ENCODE measurements at places on chromosomes 5 and 9.

- DNase-seq, result no peak
Observed at GRCh38 chr5:123871373-123871772, 359.4 kb downstream of the CSNK1G3 start.

GRCh38 chr5:143133721-143134120, 269.8 kb downstream of the NR3C1 start:
- no peak for DNase-seq

- no peak for DNase-seq
Observed at GRCh38 chr5:37034955-37035354, 158.4 kb downstream of the NIPBL start.

- no peak for DNase-seq
Observed at GRCh38 chr9:107425101-107426025, 64.2 kb downstream of the KLF4 start.

DNA sequence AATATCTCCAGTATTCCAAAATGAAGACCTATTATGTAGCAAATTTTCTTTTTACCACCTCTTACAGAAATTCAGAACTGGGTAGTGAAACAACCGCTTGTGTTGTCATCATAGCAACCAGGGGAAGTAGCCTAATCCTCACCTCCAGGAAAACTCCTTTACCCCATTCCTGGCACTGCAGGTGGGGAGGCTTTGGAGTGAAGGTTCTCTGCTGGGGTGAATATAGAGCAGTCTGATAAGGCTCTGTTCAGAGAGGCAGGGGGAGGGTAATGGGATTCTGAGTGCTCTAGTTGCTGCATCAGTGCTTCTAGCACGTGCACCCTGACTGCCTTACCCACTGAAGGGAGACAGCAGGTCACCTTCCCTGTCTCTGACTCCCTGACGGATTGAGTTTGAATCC, 116.2 kb downstream of the MAN2A1 start:
- DNase-seq, result no peak

DNA sequence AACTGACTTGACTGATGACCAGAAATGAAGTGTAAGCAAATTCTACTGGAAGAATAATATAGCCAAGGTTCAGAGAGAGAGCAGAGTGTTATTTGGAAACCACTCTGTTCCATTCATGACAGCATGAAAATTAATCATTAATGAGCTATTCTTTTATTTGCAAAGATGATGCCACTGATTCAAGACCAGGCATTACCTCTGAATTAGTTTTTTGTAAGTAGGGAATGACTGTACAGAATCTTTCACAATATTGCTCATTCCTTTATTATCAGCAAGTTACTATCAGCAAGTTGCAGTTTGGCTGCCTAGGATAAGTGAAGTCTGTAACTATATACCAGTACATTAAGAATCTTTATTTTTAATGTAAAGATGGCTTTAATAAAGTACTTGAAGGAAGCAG, 75.1 kb upstream of the RGMB start:
- no peak for DNase-seq

DNA sequence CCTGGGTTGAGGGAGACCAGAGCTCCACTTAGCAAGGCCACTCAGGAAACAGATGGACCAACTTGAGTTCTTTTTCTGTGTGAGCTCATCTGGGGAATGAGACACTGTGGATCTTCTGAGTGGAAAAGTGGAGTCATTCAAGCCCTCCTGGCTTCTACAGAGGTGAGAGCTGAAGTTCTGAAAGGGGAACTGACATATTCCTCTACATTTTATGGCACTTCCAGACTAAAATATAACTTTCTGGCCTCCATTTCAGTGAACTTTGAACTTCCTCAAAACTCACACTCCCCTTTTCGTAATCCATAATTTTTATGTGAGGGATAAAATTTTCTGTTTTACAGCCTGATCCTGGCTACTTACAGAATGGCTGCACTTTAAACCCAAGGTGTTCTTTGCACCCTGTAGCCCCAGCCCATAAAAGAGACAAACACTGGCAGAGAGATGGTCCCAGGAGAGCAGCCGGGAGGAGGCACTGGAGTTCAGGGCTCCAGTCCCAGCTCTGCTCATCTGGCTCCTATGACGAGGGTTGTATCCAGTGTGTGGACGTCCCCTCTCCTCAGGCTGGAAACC, 10.8 kb downstream of the SPAAR start:
- DNase-seq, result no peak

DNA sequence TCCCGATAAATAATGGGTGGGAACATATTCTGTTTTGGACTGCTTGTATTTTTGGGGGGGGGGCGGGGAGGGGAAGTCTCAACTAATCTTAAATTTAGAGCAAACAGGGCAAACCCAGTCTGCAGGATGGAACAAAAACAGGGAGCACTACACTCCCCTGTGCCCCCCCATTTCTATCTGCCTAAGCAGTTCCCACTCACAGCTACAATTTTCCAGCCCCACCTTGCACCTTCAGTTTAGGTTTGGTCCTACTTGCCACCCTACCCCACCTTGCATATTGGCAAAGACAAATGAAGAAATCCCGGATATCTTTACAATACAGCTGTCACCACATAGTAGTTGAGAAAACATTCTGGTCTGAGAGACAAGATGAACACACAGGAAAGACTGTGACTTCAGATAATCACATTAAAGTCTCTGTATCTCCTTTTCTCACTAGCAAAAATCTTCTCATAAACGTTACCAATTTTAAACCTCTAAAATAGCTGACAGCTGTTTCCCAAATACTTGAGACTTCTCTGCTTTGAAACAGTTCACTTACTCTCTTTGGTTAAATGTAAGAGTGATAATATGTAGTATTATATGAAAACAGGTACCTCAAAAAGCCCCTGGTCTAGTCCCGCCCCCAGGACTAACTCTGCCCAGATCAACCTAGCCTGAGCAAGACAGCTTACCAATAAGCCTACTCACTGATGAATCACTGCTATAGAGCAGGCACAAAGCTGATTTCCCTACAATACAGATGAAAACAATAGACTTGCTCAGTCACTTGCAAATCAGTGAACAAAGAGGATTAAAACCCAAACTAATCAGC, 5.2 kb upstream of the RAPGEF6 start:
- DNase-seq, result no peak

DNA sequence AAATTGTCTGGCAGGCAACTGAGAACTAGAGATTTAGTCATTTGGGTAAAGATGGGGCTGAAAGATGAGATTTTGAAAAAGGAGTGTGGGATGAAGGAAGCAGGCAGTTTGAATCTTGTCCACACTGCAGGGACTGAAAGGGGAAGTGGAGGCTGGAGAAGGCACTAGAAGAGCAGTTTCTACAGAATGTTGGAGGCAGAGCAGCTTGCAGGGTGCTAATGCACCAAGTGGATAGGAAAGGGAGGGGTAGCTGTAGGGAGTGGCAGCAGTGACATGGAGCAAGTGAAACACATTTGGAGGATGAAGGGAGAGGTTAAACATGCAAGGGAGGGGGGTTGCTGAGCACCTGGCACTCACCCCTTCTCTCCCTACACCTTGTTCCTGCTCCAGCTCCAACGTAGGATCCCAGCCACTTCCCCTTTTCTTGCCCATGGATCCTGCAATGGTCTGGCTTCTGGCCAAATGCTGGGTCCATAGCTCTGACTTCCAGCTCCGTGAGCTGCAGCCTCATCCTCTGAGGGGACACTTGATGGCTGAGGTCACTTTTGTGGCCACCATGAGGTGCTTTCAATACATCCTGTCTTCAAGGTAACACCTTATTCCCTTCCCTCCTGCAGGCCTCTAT, 30.0 kb upstream of the FGD3 start:
- peak; percentile 7 for DNase-seq

DNA sequence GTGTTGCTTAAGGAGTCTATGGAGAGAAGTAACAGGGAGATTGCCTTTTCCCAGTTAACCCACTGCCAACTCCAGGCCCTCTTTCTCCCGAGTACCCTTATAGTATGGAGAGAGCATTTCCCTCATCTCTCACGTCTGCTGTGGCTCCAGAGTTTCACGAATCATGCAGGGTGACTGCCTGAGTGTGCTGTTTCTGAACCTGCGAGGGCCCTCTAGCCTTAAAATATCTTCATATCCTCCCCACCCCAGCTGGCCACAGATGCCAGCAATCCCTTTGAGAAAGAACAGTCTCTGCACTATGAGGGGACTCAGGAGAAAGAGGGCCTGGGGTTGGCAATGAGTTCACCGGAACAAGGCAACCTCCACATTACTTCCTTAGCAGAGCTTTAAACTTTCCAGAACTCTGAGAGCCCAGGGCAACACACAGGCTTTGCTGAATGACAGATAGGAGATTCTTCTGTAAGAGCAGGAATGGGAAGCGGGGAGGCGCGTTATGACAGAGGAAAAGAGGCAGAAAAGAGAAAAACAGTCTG, 81.6 kb upstream of the ANKH start:
- DNase-seq, result no peak

DNA sequence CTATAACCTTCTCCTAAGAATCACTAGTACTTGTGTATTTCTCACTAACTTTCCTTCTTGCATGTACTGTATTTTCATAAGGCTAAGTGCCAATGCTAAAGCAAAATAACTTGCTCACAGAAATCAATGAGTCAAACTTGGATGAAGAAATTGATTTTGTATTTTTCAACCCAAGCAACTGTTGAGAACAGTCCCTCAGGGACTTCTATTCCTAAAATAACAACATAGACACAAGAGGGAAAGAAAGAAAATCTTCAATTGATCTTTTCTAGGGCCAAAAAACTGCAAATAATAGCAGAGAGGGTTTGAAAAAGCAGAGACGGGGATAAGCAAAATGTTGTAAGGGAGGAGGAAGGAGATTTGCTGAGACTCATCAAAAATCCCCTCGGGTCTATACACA, 69.8 kb downstream of the HABP4 start:
- DNase-seq, result no peak

DNA sequence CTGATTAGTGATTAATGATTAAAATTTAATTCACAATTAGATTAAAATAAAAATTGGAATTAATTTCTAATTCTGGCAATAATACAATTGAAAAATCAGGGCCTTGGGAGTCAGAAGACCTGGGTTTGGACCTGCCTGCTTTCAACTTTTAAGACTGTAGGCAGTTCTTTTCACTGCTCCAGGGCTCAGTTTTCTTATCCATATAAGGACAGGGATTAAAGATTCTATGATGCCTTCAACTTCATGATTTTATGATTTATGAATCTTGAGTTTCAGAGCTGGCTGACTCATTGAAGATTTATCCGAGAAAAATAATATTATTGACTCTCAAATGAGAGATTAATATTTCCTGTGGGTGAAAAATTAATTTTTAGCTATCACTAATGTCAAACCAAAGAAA, 208.6 kb upstream of the ANKH start:
- no peak for DNase-seq

- DNase-seq, result no peak
Observed at GRCh38 chr5:91474201-91474600, 91.1 kb upstream of the ARRDC3 start.

GRCh38 chr5:145921211-145921610, 15.2 kb upstream of the SH3RF2 start:
- DNase-seq, result no peak

DNA sequence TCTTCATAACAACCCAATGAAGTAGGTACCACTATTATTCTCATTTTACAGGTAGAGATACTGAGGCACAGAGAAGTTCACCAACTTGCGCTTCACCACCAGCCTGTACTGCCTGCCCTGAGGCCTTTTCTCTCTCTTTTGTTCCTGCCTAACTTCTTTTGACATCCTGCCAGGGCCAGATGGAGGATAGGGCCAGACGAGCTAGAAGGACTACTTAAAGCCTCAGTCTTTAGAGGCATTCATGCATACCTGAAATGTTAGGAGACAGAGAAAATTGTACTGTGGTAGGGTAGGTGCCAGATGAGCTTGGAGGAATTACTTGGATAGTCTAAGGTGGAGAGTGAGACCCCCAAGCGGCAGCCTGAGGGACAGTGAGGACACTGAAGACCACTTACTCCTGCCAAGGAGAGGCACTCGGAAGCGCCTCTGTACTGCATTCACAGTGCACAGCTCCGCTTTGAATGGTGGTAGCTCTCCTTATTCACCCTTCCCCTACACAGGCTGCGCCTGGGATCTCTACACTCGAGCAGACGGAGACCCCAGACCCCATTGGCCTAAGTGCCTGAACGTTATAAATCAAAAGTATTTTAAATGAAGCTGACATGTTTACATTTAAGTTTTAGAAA, 6.2 kb upstream of the ORM1 start:
- DNase-seq, result no peak

DNA sequence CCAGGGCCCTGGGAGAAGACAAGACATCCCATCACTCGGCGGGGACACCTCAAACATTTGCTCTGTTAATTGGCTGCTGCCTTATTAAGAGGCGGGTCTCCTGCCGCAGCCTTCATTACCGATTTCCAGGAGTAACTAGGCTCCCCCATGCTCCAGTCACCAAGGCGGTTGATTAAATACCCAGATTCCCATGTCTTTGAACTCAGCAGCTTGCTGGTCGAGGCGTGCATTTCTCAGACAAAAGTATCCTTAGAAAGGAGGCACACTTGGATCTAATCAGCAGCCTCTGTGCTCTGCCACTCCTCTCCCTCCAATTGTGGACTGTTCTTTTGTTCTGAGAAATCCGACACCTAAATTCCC, 228.8 kb downstream of the FSTL4 start:
- no peak for DNase-seq

GRCh38 chr9:126667190-126668055, 53.7 kb downstream of the LMX1B start:
- DNase-seq, result no peak

GRCh38 chr9:32954642-32955041, 46.8 kb downstream of the APTX start:
- no peak for DNase-seq

- no peak for DNase-seq
Observed at GRCh38 chr5:58446024-58446423, 13.9 kb downstream of the PLK2 start.

DNA sequence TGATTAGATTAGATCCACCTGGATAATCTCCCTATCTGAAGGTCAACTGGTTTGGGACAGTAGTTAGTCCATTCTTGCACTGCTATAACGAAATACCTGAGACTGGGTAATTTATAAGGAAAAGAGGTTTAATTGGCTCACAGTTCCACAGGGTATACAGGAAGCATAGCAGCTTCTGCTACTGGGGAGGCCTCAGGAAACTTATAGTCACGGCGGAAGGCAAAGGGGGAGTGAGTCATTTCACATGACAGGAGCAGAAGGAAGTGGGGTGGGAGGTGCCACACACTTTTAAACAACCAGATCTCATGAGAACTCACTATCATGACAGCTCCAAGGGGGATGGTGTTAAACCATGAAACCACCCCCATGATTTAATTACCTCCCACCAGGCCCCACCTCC, 9.9 kb downstream of the C9orf40 start:
- no peak for DNase-seq

- peak; percentile 16 for DNase-seq
Observed at GRCh38 chr9:113154471-113154870, 3.7 kb downstream of the SLC31A2 start.
